ELF-1 (cell line): ENCODE measurements at places on chromosomes 1 and 21.
A peak's percentile ranks its signal among the peaks of the same experiment; 100 is the strongest.

DNA sequence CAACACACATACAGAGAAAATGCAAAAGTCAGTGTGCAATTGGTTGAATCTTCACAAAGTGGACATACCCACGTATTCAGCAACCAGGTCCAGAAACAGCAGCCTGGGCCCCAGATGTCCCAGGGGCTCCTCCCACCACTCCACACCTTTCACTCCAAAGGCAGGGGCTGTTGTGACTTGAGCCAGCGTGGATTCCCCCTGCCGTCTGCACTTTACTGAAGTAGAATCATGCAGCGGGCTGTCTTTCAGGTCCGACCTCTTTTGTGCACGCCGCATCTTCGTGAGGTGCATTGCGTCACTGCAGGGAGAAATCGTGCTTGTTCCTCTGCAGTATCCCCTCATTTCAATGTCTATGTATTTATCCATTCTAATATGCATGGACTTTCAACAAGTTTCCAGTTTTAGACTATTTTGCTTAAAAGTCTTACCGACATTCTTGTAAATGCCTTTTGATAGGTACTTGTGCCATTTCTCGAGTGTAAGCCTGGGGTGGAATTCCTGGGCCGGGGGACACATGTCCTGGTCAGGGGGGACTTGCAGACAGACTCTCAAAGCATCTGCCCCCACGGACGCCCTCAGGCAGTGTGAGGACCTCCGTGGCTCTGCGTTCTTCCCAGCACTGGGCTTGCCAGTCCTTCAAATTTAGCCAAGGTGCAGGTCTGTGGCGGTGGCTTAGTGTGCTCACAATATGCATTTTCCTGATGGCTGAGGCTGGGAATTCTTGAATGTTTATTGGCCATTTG is 29.3 kb upstream of the ACTRT2 start:
- no peak for DNase-seq

DNA sequence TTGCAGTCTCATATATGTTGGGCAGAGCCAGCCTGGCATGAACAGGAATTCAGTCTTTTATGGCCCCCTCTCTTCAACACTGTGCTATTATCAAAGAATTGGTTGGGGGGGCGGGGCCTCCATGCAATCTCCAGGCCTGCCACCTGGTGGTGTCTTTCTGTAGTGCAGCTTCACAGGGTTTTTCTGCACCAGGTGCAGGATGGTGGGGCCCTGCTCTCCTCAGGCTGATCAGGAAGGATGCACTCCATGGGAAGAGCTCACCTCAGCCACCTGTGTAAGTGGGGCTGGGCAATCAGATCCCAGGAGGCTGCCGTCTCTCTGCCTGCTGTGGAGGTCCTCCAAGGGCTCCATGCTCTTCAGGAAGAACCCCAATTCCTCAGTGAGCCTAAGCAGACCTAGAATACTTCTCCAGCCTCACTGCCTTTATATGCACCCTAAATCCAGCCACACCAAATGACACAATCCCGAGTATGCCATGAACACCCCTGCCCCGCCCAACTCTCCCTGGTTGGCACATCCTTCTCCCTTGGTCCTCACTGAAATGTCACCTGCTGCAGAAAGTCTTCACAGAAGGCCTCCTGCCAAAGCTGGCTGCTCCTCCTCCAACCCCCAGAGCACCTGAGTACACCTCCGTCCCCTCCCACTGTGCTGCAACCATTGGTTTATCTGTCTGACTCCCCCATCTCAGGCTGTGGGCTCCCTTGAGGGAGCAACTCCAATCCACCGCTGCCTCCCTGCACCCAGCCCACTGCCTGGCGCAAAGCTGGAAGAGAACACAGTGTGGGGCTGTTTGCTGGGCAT is 16.5 kb downstream of the STK40 start:
- DNase-seq = peak; percentile 86

DNA sequence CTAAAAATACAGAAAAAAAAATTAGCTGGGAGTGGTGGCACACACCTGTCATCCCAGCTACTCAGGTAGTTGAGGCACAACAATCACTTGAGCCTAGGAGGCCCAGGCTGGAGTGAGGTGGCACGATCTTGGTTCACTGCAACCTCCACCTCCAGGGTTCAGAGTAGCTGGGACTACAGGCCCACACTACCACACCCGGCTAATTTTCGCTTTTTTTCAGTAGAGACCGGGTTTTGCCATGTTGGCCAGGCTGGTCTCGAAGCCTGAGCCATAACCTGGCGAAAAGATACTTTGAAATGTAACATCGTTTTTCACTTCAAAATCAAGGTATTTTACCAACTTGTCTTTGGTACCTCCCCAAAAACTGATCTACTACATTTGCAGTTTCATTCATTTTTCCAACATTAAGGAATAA is 6.1 kb downstream of the GAS5 start:
- DNase-seq = peak; percentile 76

- no peak for DNase-seq
Measured at GRCh38 chr1:234731569-234732085, 121.6 kb upstream of the IRF2BP2 start.

- no peak for DNase-seq
Measured at GRCh38 chr1:103254691-103255090, 146.4 kb upstream of the COL11A1 start.

GRCh38 chr1:59020151-59020997 is 236.5 kb upstream of the JUN start:
- no peak for DNase-seq

GRCh38 chr1:236830560-236830959 is 35.5 kb downstream of the MTR start:
- no peak for DNase-seq

GRCh38 chr1:25847929-25848328 is 11.3 kb downstream of the AUNIP start:
- DNase-seq = no peak

- DNase-seq = no peak
Measured at GRCh38 chr1:170624146-170624545, 39.8 kb upstream of the PRRX1 start.
